Fibroblast of skin of left biceps (primary cell): ENCODE measurements at places on chromosomes 16 and 17.

DNA sequence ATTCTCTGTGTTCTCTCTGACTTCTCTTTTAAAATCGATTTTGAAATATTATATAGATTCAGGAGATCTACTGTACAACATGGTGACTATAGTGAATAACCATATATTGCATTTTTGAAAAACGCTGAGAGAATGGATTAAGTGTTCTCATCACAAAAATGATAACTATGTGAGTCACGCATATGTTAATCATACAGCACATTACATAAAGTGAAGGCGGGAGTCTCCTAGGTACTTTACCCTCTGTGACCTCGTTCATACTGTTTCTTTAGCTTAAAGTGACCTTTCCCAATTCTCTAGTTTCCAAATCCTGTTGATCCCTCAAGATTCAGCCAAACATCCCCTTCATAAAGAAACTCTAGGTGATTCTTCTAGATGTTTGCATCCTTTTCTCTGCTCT, 3.1 kb upstream of the KRTAP3-2 start:
- no peak for DNase-seq

GRCh38 chr17:39196808-39197291, 619 bp downstream of the CACNB1 start:
- no peak for DNase-seq

GRCh38 chr17:63483655-63484575, 7.1 kb downstream of the ACE start:
- no peak for DNase-seq

DNA sequence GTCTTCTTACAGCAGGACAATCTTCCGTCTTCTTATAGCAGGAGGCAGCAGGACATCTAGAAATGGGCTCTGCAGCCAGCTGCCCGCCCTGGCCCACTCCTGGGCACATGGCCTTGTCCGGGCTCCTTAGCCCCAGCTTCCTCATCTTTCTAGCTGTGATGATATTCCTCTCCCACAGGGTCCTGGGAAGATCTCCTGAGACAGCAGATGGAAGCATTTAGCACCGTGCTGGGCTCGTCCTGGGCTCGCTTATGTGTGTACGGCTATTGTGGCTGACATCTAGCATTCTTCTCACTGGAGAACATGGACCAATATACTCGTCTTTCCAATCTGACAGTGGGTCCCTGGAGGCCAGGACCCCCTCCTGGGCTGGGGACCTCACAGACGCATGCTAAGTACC, 48.5 kb downstream of the TIMM22 start:
- DNase-seq: no peak

DNA sequence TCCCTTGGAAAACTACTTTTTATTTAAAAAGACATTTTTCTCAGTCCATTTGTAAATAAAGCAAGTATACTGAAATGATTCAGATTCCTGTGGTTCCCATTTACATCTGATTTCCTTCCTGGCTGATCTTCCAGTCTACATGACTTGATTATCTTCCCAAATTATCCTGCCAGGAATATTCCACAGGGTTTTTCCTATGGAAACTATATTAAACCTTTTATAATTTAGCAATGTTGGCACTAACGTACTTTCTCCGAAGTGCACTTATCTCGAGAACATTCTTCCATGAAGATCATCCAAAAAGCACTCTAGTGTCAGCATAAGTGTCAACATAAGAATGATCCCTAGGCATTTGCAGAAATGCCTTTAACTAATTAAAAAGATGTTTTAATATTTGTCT, 347.7 kb upstream of the KIF2B start:
- no peak for DNase-seq

DNA sequence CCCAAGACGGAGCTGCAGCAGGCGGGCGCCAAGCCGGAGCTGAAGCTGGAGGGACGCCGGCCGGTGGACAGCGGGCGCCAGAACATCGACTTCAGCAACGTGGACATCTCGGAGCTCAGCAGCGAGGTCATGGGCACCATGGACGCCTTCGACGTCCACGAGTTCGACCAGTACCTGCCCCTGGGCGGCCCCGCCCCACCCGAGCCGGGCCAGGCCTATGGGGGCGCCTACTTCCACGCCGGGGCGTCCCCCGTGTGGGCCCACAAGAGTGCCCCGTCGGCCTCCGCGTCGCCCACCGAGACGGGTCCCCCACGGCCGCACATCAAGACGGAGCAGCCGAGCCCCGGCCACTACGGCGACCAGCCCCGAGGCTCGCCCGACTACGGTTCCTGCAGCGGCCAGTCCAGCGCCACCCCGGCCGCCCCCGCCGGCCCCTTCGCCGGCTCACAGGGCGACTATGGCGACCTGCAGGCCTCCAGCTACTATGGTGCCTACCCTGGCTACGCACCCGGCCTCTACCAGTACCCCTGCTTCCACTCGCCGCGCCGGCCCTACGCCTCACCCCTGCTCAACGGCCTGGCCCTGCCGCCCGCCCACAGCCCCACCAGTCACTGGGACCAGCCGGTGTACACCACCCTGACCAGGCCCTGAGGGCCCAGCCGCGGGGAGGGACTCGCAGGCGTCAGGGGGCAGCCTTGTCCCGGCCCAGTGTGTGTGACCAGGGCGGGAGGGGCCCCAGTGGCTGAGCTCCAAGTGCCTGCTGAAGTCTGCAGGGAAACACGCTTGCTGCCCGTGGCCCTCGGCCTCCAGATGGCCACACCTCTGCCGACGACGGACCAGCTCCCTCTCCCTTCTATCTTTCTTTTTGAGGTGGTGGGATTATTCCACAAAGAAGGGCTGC, 3.4 kb downstream of the SOX8 start:
- DNase-seq: no peak
